ENCODE measurements at places on chromosomes 6 and 20.

GRCh38 chr6:159100395-159101182 is 55.8 kb upstream of the TAGAP start:
- no peak for DNase-seq

DNA sequence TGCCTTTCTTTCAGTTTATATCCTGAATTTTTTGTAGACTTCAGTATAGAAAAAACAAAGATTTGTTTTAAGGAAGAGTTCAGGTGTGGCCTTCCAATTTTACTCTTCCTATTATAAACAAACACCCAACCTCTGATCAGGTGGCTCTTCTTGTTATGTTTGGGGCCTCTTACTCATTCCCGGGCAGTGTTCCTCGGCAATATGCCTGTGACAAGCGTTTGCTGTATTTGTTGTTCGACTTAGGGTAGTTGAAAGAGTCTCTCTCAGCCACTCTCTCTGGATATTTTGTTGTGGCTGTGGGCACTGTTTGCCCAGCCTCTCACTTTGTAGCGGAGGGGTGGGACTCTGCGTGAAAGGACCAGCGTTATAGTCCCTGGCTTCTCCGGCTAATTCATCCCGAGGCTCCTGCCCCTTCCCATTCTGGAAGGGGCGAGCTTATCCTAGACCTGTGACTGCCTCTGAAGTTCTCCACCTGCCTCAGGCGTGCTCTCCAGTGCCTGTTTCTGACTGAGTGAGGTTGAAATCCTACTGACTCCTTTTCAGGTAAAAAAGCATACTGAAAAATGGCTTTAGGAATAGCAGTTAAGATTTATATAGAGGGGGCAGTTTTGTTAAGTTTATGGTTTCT is 97.4 kb downstream of the PLCB4 start:
- no peak for DNase-seq

DNA sequence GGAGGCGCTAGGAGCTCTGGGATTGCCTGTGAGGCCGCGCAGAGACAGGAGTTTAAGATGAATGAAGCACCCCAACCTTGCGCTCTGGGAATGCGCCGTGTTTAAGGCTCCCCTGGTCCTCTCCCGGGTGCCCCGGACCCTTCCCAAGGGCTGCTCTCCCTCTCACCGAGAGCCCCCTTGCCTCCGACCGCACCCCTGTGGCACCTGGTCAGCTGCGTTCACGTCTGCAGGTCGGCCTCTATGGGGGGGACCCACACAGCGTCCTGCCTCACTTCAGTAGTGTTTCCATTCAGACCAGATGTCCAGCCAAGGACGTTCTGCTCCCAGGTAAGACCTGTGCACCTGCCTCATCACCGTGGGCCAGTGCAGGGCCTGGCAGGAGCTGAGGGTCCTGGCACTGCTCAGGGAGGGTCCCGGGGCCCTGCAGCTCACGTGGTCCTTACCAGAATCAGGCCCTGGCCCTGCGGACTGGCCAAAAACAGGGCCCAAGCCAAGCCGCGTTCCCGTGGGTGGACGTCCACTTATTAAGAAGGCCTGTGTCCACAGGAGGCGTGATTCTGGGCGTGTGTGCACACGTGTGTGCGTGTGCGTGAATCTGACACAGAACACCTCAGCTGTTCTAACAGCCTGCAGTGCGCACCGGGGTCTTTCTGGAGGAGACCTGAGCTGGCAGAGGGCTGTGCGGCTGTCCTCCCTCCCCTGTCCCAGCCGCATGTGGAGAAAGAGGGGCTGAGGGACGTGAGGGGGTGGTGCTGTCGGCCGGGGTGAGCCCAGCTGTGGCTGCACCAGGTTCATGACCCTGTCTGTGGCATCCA is 79.9 kb upstream of the BHLHE23 start:
- no peak for DNase-seq

- DNase-seq: no peak
Measured at GRCh38 chr6:130779658-130780033, 47.6 kb upstream of the SMLR1 start.

DNA sequence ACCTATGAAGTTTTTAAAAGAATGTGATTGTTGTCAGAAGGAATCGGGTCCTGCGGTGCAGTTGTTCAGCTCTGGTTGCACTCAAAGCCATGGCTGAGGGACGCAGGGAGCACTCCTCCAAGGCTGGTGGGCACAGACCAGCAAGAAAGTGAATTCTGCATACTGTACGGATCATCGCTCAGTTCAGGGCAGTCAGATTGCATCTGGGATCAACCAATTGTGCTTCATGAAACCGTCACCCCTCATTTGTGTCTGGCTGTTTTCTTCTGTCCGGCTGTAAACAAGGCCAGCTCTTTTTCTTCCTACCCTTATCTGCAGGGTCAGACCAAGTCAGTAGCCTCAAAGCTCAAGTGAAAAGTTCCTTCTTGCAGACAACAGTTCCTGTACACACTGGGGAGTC is 478.3 kb downstream of the TFAP2A start:
- no peak for DNase-seq

- no peak for DNase-seq
Measured at GRCh38 chr20:18847226-18847755, 33.7 kb downstream of the SCP2D1 start.

GRCh38 chr20:40869218-40870147 is 159.1 kb upstream of the TOP1 start:
- no peak for DNase-seq

GRCh38 chr20:63706852-63707557 is 771 bp downstream of the ARFRP1 start:
- no peak for DNase-seq

All from cortex of kidney (tissue), 1 donor.